ENCODE measurements at places on chromosomes 6 and 20.

- no peak for DNase-seq
These were observed 123.1 kb upstream of the LGSN start for GRCh38 chr6:63442870-63443269.

- no peak for DNase-seq
These were observed 79.2 kb downstream of the EPM2A start for GRCh38 chr6:145656128-145656527.

GRCh38 chr6:82259389-82259788 is 11.8 kb upstream of the IBTK start:
- no peak for DNase-seq

- DNase-seq: peak; percentile 85
These were observed 54.2 kb downstream of the TBC1D7 start for GRCh38 chr6:13273931-13274706.

DNA sequence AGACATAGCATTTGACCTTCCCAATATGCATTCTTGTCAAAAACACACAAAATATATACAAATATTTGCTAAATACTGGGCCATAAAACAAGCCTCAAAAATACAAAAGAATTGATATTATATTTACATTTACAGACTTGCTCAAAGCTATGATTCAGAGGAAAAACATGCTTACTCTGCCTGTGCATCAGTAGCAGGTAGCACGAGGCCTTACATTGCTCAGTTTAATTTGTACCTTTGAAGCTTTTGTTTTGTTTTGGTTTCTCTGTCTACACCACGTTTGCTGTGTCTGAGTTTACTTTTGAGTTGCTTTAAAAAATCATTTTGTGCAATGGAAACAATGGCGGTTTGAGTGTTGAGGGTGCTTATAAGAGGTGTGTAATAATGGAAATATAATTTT is 99.3 kb downstream of the PHF3 start:
- no peak for DNase-seq

GRCh38 chr20:37471741-37472235 is 49.3 kb upstream of the NNAT start:
- DNase-seq: no peak

DNA sequence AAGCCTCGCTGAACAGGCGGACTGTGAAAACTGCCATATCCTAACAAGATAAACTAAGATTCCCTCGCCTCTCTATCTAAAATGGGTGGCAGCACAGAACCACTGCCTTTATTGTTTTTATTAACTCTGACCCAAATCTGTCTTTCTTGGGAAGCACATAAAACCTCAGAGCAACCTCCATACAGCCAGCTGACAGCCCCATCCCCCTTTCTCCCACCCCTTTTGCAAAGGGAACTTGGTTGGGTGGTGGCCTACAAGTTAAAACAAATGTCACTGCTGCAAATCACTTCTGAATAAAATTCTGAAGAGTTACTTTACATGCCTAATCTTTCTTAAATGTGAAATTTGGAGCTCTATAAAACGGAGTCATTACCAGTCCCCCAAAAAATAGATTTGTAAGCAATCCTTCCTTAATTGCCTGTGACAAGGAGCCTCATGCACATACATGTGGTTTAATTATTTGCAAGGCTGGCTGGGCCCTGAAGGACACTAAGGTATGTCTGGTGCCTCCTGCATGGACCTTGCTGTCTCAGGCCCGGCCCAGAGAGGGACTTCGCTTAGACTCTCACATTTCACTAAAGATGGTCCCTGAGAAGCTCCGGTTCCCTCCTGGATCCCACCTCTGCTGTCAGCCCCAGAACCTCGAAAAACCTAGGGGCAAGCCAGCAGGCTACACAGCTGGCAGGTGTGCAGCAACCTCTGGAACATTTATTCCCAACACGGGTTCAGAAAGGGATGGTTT is 21.7 kb downstream of the PXDC1 start:
- DNase-seq: no peak

GRCh38 chr6:1263039-1263849 is 48.7 kb upstream of the FOXQ1 start:
- DNase-seq: no peak

- DNase-seq: no peak
These were observed 25.9 kb upstream of the NAA20 start for GRCh38 chr20:19991308-19991707.

DNA sequence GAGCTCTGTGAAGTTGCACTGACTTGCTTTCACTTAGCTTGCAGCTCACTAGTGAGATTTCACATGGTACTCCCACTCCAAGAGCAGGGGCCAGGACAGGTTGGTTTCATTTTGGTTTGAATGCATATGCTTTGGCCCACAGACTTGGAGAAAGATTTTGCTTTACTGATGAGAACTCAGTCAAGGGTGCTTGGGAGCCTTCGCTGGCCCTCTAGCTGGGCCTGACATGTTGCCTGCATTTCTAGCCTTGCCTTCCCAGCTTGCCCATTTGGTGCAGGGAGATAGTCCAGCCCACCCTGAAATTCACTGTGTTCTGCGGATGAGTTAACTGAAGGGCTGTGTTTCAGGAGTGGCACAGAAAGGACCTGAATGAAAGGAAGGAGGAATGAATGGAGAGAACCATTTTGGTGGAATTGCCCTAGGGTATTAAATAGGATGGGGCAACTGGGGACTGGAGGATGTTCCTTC is 1.9 kb downstream of the SGK1 start:
- no peak for DNase-seq

GRCh38 chr6:66865771-66866170 is 1158.7 kb upstream of the EYS start:
- DNase-seq: no peak

- DNase-seq: no peak
These were observed 5.2 kb upstream of the RSPH4A start for GRCh38 chr6:116611056-116611455.

- DNase-seq: no peak
These were observed 122.9 kb upstream of the FOXO3 start for GRCh38 chr6:108437821-108438220.

Data from stimulated activated naive B cell treated with anti-CD40 and anti-IgM and Interleukin-4, amounts not matched to agents 10 μg/mL and 1 μg/mL and 100 μg/mL, for 72 hours (primary cell).